ENCODE measurements at places on chromosomes 11 and 22.

DNA sequence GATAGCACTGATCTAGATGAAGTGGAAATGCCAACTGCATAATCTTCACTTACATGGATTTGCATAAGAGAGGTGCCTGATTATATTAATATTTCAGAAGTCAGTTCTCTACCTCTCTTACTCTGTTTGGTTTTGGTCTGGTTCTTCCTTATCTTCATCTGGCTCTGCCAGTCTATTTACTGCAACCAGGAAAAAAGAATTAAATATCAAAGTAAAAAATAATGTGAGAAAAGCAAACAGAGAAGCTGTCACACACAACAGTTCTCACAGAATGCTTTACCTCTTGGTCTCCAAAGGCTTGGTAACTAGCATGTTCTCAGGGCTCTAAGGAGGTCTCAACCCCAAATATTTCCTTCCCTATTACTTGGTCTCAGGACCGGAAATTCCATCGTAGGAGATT, 6.7 kb downstream of the VSIG10L2 start:
- no peak for DNase-seq

DNA sequence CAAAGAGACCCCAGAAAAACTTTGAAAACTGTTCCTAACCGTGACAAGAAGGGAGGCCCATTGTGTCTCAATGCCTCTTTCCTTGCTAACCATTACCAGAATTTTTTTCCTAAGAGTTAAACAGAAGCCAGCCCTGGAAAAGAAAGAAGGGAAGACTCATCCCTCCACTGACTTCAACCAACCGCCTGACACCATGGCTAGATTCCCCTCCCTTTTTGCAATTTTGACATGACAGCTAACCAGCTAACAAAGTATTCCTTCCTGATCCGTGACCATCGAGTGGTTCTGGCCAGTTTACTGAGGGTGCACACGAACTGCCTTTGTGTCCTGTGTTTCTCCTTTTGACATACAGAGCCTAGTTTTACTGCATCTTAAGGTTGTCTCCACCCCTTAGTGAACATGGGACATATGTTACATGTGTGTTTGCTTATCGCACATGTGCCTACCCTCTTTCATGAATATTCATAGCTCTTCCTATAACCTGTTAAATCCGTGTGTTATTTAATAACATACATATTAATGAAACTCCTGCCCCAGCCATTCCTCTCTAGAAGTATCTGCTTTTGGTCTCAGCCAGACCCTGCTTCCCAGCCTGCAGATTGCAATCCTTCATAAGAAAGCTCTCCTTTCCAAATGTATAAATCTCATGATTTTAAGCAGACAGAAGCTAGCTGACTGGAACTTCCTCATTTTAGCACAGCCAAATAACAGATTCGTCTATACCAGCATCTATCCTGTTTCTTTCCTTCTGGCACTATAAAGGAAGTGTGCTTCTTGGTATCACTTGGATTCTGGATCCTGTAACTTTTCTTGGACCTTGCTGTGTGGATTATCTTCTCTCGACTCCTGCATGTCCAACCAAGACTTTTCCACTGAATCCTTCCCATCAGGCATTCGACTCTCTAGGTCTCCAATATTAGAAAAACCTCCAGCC, 37.8 kb downstream of the RASSF10 start:
- DNase-seq = peak; percentile 26

DNA sequence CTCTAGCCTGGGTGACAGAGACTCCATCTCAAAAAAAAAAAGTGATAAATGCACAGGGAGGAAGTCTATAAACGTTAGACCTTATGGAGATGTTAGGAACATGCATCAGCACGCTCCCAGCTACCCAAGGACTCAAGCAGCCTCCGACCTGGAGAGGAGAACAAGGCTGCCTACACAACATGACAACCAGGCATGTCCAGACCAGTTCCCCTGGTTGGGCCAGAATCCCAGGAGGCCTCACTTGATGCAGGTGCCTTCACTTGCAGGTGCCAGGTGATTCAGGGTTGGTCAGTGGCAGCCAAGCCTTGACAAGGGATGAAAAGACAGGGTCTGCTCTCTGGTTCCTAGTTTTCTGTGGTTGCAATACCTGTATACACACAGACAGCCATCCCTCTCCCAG, 5.9 kb downstream of the RANGAP1 start:
- DNase-seq = no peak

- no peak for DNase-seq
These were observed 99.9 kb upstream of the CD44 start for GRCh38 chr11:35039076-35039475.

- no peak for DNase-seq
These were observed 50.7 kb downstream of the CTTN start for GRCh38 chr11:70448983-70449567.

DNA sequence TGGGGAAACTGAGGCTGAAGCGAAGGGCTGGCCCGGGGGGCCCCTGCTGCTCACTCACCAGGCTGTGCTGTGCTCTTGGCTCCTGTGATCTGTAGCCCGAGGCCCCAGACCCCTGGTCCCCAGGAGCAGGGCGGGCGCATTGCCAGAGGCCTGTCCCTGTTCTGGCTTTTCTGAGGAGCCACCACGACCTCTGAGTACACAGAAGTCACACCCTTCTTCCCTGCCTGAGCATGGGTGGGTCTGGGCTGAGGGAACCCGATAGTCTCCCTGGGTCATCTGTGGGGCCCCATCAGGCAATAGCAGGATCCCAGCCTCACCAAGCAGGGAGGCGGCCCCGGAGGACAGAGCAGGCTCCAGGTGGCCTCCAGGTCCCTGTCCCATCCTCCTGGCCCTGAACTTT, 5.1 kb downstream of the CASTOR1 start:
- DNase-seq = peak; percentile 86

GRCh38 chr22:27492566-27493201, 308.9 kb downstream of the MN1 start:
- DNase-seq = no peak

- DNase-seq = no peak
These were observed 87.1 kb upstream of the LDLRAD3 start for GRCh38 chr11:35856756-35857155.

DNA sequence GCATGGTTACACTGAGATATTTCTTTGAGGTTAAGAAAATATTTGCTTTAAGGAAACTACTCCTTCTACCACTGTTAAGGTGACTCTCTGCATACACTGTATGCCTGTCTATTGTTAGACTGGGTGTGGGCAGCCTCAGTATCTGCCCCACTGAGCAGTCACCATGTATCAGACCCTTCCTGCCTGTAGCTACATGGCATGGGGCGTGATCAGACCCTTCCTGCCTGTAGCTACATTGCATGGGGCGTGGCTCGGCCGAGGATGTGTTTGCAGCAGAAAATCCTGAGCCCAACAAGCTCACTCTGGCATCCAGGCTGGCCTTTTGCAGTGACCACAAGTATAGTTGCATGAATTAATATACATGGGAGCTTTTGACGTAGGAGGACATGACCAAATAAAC, 669.4 kb downstream of the OPCML start:
- DNase-seq = no peak

GRCh38 chr11:330307-330693, 9.6 kb upstream of the IFITM3 start:
- DNase-seq = no peak

GRCh38 chr11:64441127-64441526, 82.2 kb downstream of the RPS6KA4 start:
- DNase-seq = no peak

DNA sequence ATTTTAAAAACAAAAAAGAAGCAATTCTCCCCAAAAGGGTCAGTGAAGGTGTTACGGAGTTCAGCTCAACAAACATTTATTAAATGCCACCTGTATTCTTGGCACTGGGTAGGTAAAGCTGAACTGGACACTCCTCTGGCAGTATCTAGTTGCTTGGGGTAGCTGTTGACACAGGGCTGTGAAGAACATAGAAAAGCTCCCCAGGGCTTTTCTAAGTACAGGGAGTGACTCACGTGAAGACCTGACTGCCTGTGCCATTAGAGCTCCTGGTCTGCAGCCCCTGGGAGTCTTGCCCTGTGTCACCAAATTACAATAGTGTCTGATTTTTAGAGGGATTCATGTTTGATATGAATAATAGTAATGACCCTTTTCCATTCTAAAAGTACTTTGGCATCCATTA, 43.6 kb downstream of the COA4 start:
- DNase-seq = no peak

GRCh38 chr11:75499423-75500190, 26.1 kb downstream of the GDPD5 start:
- DNase-seq = no peak

All from hematopoietic multipotent progenitor cell treated with erythropoietin and hydrocortisone succinate and interleukin-3 and kit ligand, for 4 days (in vitro differentiated cells).